ENCODE measurements at places on chromosomes 11 and 22. TPM values are rescaled to one million over a fixed set of nuclear protein-coding genes. Genes with fewer than 3 reads are reported as not detected.

PLAAT2 gene
- not detected for total RNA-seq

GRCh38 chr11:69573761-69574607, 67.0 kb upstream of the CCND1 start:
- no peak overlapping the region for H3K27ac ChIP-seq
- no peaks in the 10 kb centered on the region for H3K4me1 ChIP-seq
- H3K27me3 ChIP-seq = no peaks in the 10 kb centered on the region
- H3K4me3 ChIP-seq = no peak overlapping the region
- H3K36me3 ChIP-seq = no peaks in the 10 kb centered on the region

- H3K4me1 ChIP-seq = peaks cover 17% of the 10 kb centered on the region
- H3K4me3 ChIP-seq = no peak overlapping the region
- H3K27ac ChIP-seq = no peak overlapping the region
- DNase-seq = no peak
- no peaks in the 10 kb centered on the region for H3K36me3 ChIP-seq
These were observed 5.1 kb upstream of the CALCA start for GRCh38 chr11:14977101-14977880.

GRCh38 chr22:17431179-17431578, 61.9 kb downstream of the CECR2 start:
- H3K27ac ChIP-seq = no peak overlapping the region
- DNase-seq = no peak
- H3K27me3 ChIP-seq = no peaks in the 10 kb centered on the region
- no peaks in the 10 kb centered on the region for H3K36me3 ChIP-seq
- H3K4me3 ChIP-seq = no peak overlapping the region
- H3K4me1 ChIP-seq = peaks cover 52% of the 10 kb centered on the region

- peak overlapping the region; percentile 41 for H3K27ac ChIP-seq
- H3K27me3 ChIP-seq = no peaks in the 10 kb centered on the region
- H3K4me3 ChIP-seq = no peak overlapping the region
- peaks cover 40% of the 10 kb centered on the region for H3K36me3 ChIP-seq
These were observed 12.1 kb downstream of the ELP4 start for GRCh38 chr11:31521497-31522150.

GRCh38 chr11:47387944-47388696, 9.8 kb upstream of the SPI1 start:
- no peaks in the 10 kb centered on the region for H3K36me3 ChIP-seq
- DNase-seq = no peak
- H3K27ac ChIP-seq = no peak overlapping the region
- no peaks in the 10 kb centered on the region for H3K27me3 ChIP-seq

Data from neural progenitor cell (in vitro differentiated cells).